ENCODE measurements at places on chromosomes 3 and 15.

GRCh38 chr3:105083945-105084344, 282.8 kb upstream of the ALCAM start:
- DNase-seq = no peak

DNA sequence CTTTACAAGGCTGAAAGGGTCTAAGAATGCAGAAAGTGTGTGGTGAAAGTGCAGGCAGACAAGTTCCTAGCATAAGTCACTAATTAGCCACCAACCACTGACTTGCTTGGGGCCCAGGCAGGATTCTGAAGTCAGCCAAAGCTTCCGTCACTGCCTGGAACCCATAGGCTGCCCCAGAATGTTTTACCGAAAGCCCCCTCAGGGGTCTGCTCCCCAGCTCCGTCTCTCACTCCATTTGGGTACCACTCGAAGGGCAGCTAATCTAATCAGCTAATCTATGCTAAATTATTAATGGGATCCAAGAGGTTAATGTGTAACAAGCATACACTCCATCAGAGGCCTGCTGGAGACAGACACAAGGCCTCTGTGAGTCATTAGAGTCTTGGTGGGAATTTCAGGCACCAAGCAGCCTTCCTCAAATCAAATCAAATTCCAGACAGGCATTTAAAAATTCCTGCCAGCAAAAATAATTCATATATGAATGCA, 13.2 kb downstream of the ADAMTS9 start:
- DNase-seq = no peak

- no peak for DNase-seq
These were observed 85.9 kb upstream of the PRR23C start for GRCh38 chr3:139130390-139131140.

- DNase-seq = no peak
These were observed 768 bp downstream of the AAGAB start for GRCh38 chr15:67253549-67254237.

DNA sequence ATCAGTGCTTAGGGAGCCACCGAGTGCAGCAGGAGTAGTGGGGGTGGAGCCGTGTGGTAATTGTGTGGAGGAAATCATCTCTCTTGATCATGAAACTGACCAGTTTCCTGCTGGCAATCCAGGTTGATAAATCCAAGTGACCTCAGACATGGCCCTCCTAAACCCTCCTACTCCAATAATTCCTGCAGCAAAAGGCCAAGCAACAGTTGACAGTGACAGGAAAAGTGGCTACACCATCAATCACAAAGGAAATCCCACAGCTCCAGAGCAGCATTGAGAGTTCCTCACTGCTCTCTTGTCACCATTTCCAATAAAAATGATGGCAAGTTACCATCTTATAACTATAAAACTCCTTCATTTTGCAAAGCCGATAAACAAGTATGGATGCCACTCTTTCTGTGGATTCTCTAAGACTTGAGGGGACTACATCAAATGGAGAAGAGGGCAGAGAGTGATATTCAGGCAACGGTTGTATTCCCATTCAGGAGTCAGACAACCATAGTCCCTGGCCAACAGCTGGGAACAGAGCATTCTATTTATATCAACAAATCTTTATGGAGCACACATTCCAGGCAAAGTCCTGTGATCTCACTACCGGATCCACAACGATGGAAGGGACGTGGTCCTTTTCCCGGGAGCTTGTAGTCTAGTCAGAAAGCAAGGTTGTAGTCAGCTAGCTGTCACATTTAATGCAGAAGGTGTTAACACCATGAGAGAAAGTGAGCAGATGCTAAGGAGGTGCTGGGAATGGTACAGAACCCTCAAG, 312.5 kb upstream of the CTNNB1 start:
- no peak for DNase-seq

Data from stimulated activated CD4-positive, alpha-beta T cell treated with anti-CD3 and anti-CD28 coated beads, Interleukin-4, amount 100 ng/mL, for 1 hour (primary cell).